Keratinocyte (primary cell): ENCODE measurements at places on chromosomes 7 and 10. TPM values are rescaled to one million over a fixed set of nuclear protein-coding genes. Genes with fewer than 3 reads are reported as not detected.

SPDYE3 gene
- not detected in 3 replicates for polyA plus RNA-seq

POLR2J gene
- 65.0 to 71.8 TPM (median 65.9 TPM) in 3 replicates for polyA plus RNA-seq

CDC14C gene
- not detected in 3 replicates for polyA plus RNA-seq

HMX3 gene
- not detected in 3 replicates for polyA plus RNA-seq

OPALIN gene
- not detected in 3 replicates for polyA plus RNA-seq

SMURF1 gene
- polyA plus RNA-seq: 20.7 to 32.3 TPM (median 22.2 TPM) in 3 replicates

FAM221A gene
- polyA plus RNA-seq: 0.71 to 0.93 TPM (median 0.73 TPM) in 3 replicates

OR2A1 gene
- polyA plus RNA-seq: not detected in 3 replicates

PIK3CG gene
- not detected in 3 replicates for polyA plus RNA-seq

SAMD9L gene
- polyA plus RNA-seq: 4.2 to 6.8 TPM (median 6.5 TPM) in 3 replicates

LIPN gene
- polyA plus RNA-seq: 0.20 to 0.30 TPM in 2 of 3 replicates, not detected in the other

HEPACAM2 gene
- polyA plus RNA-seq: 0.06 TPM in 1 of 3 replicates, not detected in the others

AMZ1 gene
- 0.01 to 0.04 TPM in 2 of 3 replicates, not detected in the other for polyA plus RNA-seq

RAMP3 gene
- polyA plus RNA-seq: not detected in 3 replicates

ATG9B gene
- 0.12 to 0.21 TPM (median 0.19 TPM) in 3 replicates for polyA plus RNA-seq

ZNF425 gene
- 1.5 to 2.3 TPM (median 1.8 TPM) in 3 replicates for polyA plus RNA-seq

NYAP1 gene
- 0.16 to 0.48 TPM (median 0.16 TPM) in 3 replicates for polyA plus RNA-seq

AGAP5 gene
- polyA plus RNA-seq: 2.4 to 4.8 TPM (median 3.6 TPM) in 3 replicates
